ENCODE measurements at places on chromosomes 6 and 20.

DNA sequence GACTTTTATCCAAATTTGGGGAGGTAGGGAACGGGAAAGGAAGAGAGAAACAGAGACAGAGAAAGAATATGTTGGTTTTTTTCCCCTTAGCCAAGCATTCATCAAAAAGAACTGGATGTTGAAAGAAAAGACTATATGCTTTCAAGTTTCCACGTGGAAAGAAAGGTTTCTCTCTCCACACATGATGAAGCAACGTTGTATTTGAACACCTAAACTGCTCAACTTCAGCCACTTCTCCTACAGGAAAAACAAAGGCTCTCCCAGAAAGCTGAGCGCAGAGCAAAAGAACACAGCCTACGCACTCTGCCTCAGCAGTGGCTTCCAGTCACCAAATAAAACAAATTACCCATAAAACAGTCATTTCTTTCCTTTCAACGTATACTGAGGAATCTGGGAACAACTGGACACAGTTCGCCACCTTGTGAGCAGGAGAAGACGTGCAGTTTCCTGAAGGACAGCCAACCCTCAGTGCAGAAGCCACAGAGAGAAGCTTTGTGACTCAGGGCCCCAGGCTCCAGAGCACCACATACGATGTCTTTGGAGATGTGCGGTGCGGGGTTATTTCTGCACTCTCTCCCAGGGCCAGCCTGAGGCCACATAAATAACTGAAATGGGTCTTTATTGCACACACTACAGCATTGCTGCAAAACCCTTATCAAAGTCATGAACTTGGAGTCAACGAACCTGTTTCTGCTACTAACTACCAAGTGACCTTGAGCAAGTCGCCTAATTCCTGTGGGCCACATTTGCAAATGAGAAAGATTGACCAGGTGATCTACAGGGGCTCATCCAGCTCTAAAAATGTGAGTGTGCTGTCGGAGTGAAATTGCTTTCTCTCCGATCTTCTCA is 10.1 kb downstream of the IL17F start:
- DNase-seq = no peak

GRCh38 chr20:13898012-13898612 is 92.3 kb downstream of the SEL1L2 start:
- no peak for DNase-seq

- no peak for DNase-seq
Observed at GRCh38 chr6:18212231-18212630, 52.1 kb downstream of the DEK start.

GRCh38 chr20:46311039-46311650 is 2.8 kb upstream of the CDH22 start:
- DNase-seq = no peak

DNA sequence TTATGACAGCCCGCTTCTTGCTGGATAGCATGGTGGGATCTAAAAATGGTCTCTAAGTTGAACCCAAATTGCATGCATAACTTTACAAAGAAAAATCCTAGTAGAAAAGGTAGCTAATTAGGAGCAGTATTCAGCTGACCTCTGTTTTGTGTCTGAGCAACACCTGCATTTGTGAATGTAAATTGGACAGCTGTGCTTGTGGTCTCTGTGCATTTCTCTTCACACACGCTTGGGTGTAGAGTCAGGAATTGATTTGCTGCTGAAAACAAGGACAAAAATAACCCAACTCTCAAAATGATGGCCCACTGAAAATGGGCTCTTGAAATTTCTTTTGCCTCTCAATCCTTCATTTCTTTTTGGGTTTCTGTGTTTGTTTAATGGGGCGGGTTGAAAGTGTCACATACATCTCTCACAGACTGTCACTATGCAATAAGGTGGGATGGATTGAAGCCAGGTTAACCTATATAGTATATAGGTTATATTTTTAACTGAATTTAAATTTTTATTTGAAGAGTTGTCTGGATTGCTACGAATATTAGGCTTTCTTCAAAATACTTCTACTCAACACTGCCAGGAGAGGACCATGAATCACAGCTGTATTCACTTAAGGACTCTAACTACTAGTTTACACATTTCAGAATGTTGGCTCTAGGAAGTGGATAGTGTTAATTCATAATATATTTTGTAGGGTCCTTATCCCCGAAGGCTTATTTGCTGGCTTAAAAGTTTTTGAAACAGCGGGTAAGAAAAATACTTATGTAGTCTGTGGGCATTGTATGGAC is 46.5 kb downstream of the SOBP start:
- no peak for DNase-seq

DNA sequence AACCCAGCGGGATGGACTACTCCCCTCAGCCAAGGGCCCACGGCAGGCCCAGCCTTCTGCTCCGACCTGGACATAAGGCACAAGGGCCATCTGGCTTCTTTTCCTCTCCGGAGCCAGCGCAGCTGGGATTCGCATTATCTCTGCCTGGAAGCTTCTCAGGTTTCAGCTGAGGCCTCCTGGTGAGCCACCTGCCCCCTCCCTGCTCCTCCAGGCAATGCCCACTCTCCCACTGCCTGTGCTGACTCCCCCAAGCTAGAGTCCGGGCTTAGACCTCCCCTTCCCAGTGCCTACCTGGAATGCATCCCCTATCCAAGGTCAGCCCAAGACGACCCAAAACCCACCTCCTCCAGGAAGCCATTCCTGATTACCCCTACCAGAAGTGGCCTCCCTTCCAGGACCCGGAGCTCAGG is 60.7 kb downstream of the EZR start:
- DNase-seq = no peak

- no peak for DNase-seq
Observed at GRCh38 chr20:4509825-4510522, 211.7 kb upstream of the PRND start.

DNA sequence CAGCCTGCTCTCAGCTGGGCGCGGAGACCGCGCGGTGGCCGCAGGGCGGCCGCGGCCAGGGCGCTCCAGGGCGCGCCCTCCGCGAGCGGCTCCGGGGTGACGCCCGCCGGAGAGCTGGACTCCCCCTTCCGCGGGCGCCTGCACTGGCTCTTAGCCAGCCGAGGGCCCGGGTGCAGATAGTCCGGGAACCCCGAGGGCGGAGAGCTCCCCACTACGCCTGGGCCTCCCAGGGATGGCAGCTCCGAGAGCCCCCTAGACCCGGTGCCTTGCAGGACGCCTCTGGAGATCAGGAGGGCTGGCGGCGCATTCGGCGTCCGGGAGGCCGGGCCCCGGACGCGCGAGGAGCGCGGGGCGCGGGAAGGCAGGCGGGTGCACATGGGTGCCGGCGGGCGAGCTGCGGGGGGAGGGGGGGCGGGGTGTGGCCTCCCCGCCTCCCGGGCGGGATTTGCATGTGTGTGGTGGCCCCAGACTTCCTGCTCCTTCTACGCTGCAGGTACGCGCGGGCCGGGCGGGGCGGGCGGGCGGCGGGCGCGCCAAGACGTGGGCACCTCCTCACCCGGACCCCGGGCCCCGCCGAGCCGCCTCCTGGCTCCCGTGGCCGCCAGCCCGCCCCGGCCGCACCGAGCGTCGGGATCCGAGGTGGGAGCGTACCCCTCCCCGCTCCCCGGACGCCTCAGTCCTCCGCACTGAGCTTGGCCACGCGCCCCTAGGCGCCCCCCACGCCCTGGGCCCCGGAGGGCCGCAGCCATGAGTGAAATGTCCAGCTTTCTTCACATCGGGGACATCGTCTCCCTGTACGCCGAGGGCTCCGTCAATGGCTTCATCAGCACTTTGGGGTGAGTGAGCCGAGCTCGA is at the start of gene ITPR3:
Gene ITPR3 (plus strand): TSS at position 467 of the 855 bp plus-strand sequence. CDS start 281 bp downstream, at position 748.
- peak; percentile 42 for DNase-seq

- no peak for DNase-seq
Observed at GRCh38 chr6:120384671-120385070, 949.6 kb downstream of the TBC1D32 start.

DNA sequence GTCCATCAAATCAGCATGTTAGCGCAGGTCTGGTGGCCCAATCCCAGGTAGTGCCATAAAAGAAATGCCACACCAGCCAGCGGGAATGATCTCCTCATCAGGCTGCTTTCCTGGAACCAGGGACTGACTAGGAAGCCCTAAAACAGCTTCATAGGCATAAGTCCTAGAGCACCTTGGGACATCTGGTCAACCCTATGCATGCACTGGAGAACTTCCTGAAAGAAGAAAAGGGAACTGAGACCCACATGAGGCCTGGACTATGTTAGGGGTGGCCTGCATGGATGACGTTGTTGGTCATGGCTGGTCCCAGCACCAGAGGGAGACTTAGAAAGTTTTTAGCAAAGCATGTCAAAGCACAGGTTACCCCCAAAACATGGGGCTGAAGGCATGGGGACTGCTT is 7.6 kb upstream of the KCNK16 start:
- no peak for DNase-seq

- DNase-seq = no peak
Observed at GRCh38 chr6:33684983-33685382, 26.5 kb downstream of the UQCC2 start.

DNA sequence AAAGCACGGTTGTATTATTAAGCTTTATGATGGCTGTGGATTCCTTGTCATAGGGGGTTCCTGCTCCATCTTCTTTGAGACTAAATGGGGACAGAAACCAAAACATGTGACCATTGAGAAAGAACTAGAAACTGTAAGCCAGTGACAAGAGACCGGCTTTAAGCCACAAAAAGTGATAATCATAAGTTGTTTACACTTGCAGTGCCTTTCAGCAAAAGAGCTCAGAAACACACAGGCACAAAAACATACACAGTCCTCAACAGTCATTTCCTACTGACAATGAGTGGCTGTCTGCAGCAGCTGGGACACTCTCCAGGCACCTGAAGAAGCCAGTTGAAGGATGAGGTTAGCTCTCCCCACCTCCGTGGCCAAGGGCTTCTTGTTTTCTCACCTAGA is 20.0 kb upstream of the UBE2J1 start:
- no peak for DNase-seq

- no peak for DNase-seq
Observed at GRCh38 chr6:71727632-71728294, 158.6 kb upstream of the RIMS1 start.

GRCh38 chr20:3239867-3240775 is 1.1 kb upstream of the SLC4A11 start:
- no peak for DNase-seq

DNA sequence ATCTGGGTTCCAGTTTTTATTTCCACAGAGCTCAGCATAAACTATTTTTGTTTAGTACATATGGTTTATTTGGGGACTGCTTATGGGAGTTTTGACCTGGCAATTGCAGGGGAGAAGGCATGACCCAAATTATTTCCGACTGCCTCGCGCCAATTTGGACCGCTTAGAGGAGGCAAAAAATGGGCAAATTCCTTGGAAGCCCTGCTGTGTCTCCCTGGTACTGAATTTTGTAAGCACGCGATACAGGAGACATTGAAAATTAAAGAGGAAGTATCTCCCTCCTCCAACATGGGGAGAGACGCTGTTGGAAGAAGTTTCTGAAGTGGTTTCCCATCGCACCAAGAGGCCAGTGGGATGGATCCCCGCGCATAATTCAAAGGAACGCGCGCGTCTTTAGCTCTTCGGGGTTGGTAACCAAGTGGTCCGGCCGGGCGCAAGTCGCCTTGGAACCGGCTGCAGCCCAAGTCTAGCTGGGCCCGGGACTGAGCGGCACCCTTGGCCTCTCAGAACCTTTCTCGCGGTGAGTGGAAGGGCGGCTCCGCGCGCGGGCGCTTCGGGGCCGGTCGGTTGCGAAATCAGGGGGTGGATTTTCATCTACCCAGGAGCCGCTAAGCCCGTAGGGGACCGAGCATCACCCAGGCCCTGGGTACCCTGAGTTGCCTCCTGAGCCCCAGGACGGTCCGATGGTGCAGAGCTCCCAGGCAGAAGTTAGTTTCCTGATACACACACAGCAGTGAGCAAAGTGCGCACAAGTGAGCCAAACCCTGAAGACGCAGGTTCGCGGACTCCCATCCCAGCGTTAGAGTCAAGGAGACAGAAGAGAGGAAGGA is 6.2 kb downstream of the NKX2-2 start:
- no peak for DNase-seq

- no peak for DNase-seq
Observed at GRCh38 chr6:33993091-33993490, 152.8 kb downstream of the GRM4 start.

- DNase-seq = no peak
Observed at GRCh38 chr20:31823360-31824124, 4.4 kb downstream of the MYLK2 start.

GRCh38 chr6:24927277-24927955 is 8.3 kb downstream of the RIPOR2 start:
- DNase-seq = no peak

DNA sequence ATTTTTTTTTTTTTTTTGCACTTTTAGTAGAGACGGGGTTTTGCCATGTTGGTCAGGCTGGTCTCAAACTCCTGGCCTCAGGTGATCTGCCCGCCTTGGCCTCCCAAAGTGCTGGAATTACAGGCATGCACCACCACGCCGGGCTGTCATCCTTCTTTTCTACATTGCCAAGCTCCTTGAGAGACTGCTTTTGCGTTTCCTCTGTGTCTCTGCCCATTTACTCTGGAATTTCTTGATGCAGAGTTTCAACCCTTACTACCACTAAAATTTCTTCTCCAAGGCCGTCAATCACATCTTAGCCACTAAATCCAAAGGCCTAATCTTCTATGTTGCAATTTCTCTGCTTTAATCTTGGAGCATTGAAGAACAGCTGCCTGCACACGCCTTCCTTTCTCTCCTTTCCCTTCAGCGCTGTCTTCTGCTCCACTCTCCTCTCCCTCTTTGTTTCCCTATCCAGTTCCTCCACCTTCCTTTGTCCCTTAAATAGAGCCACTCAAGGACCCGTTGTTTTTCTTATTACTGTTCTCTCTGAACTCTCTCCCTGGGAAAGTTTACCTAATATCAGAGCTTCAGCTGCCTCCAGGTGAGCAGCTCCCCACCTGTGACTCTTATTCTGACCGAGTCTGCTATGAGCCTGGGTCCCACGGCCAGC is 98.8 kb downstream of the SLC35B3 start:
- DNase-seq = no peak

DNA sequence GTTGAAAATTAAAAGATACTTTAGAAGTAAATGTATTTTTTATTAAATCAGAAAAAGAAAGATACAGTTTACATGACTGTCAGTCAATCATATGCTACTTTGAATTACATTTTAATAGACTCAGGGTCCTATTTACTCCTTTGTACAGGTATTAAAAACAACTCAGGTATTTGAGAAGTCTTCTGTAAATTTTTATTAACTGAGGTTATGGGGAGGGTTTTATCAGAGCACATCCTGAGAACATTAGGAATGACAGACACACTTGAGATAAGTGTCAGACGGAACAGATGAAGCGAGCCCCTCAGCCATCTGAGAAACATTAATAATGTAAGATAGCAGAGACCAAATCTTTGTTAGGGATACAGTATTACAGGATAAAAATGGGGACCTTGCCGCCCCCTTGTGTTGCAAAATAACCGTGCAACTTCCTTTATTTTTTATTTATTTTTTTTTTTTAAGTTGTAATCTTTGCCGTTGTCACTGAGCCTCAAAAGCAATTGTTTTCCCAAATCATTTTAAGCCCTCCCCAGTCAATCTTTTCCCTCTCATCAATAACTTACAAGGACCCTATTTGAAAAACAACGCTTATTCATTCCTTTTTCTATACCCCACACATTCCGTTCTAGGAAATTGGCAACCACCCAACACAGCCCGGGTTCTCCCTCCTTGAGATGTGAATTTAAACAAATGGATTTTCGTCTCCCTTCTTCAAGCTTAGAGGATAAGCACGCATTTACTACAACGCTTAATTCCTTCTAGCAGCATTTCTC is 126.7 kb downstream of the BCAS1 start:
- no peak for DNase-seq

GRCh38 chr6:2918936-2919335 is 15.8 kb upstream of the SERPINB9 start:
- no peak for DNase-seq

GRCh38 chr20:19048995-19049501 is 163.4 kb upstream of the SLC24A3 start:
- DNase-seq = no peak

GRCh38 chr6:123598011-123598410 is 38.7 kb downstream of the TRDN start:
- DNase-seq = no peak

GRCh38 chr6:169564453-169565240 is 137.2 kb downstream of the WDR27 start:
- DNase-seq = no peak

All from activated CD4-positive, CD25-positive, alpha-beta regulatory T cell treated with anti-CD3 and anti-CD28 coated beads, Interleukin-2, amount 50 U/mL, for 16 hours (primary cell).